Stimulated activated CD4-positive, alpha-beta T cell treated with anti-CD3 and anti-CD28 coated beads, Interleukin-4, amount 100 ng/mL, for 1 hour (primary cell): ENCODE measurements at places on chromosomes 16 and 17.

GRCh38 chr16:79800016-79800608 lies 199.6 kb upstream of the MAF start:
- no peak for DNase-seq

DNA sequence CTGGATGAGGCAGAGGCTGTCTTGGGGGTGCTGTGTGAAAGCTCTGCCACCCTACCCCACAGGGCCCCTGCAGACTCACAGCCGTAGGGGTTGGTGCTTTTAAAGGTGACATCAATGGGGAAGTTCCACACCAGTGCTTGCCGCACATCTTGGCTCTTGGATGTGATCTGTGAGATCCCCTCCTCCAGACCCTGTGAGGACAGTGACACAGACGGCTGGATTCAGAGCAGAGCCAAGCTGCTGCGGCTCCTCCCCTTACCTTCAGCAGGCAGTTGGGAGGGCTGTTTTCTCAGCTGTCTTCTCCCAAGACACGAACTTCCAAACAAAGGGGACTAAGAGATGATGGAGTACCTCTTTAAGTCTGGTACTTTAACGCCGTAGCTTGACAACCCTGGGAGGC lies 4.8 kb downstream of the B9D1 start:
- no peak for DNase-seq

- DNase-seq, result no peak
Measured at GRCh38 chr16:15054357-15055140, 1.3 kb downstream of the NTAN1 start.

- no peak for DNase-seq
Measured at GRCh38 chr17:40796846-40797245, 2.9 kb downstream of the KRT28 start.

DNA sequence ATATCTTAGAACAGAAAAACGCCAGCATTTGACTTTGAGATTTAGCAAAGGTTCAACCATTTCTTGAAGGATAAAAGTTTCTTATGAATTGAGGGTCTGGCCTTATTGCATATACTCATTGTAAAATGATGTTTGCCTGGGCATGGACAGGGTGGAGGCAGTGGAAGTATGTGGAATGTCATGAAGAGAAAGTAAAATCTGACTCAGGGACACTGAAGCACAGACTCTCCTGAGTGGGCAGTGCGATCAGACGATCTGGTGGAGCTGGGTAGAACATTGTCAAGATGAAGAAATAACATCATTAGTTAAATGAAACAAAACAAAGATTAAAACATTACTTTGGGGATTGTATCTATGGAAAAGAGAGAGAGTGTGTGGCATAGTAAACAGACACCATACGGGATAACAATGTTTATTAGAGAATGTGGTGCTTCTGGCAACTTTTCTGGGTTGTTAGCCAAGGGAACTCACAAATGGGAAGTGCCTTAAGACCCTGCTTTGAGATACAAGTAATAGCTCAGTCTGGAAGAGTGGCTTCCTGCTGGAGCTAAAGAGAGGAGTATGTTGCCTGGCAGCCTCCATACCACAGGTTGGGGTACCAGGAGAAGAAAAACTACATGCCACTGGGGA lies 4.4 kb downstream of the MAP3K3 start:
- no peak for DNase-seq

- DNase-seq, result no peak
Measured at GRCh38 chr17:37848690-37849616, 75.3 kb upstream of the TBC1D3K start.

DNA sequence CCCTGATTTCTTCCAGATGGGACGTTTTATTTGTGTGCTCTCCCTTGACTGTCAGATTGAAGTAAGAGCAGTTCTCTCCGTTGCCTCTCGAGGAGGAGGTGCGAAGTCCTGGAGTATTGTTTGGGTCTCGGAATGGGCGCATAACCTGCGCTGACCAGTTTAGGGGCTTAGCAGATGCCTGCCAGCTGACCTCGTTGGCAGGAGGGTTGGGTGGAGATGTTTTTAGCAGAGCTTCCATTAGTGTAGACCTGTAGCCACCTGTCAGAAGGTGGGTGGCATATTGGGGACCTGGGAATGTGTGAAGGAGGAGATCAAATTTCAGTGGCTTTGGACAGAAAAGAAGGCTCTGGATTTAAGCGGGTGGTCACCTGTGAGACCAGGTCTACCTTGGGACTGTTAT lies 3.6 kb downstream of the RASD1 start:
- DNase-seq, result no peak

DNA sequence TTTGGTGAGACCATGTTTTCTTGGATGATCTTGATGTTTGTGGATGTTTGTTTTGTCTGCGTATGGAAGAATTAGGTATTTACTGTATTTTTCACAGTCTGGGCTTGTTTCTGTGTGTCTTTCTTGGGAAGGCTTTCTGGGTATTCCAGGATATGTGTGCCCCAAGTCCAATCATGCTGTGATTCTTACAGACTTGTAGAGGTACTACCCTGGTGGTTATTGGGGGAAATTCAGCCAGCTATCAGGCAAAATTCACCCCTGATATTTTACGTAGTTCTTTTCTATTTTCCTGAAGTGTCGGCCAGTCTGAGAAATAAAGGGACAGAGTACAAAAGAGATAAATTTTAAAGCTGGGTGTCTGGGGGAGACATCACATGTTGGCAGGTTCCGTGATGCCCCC lies 33.4 kb upstream of the ARL4D start:
- DNase-seq, result no peak

DNA sequence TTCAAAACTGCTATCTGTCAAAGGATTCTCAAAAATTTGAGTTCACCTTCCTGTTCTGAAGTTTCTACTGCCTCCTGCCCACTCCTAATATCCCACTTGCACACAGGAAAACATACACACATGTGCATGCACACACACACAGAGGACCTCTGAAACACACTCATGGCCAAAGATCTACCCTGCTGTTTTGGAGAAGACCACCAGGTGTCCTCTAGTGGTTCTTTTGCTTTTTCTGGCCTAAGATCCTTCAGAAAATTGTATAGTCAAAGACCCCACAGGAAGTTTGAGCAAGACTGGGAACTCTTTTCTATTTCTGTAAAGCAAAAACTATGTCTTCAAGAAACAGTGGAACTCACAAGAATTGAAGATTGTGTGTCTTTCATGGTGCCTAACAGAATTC lies 90.2 kb downstream of the CDH8 start:
- no peak for DNase-seq

DNA sequence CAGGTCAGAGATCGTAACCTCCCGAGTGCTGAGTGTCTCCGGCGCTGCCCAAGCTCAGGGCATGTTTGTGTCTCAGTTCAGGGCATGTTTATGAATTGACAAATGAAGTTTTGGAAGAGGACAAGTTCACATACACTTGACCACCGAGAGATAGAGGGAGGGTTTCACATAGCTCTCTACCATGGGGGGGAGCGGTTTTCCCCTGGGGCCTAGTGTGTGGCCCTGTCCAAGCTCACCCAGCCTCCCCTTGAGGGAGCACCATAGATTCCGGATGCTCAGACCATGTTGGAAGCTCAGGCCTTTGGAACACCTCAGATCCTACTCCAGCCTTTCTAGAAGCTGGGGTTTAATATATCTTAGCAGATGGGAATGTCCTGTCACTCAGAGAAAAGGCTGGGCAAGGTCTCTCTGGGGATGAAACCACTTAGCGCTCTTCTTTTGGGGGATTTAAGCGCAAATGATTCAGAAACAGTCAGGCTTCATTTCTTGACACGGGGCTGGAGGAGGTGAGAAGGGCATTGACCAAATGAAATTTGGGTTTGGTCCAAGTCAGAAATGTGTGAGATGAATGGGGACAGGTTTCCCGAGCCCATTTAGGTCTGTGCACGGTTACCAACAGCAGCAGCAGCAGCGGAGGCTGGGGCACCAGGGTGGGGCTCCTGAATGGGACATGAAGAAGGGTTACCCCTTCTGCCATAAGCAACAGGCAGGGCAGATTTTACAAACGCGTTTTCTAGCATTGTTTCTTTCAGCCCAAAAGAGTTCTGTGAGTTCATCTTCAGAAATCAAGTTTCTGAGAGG lies 96.6 kb downstream of the METRNL start:
- no peak for DNase-seq

DNA sequence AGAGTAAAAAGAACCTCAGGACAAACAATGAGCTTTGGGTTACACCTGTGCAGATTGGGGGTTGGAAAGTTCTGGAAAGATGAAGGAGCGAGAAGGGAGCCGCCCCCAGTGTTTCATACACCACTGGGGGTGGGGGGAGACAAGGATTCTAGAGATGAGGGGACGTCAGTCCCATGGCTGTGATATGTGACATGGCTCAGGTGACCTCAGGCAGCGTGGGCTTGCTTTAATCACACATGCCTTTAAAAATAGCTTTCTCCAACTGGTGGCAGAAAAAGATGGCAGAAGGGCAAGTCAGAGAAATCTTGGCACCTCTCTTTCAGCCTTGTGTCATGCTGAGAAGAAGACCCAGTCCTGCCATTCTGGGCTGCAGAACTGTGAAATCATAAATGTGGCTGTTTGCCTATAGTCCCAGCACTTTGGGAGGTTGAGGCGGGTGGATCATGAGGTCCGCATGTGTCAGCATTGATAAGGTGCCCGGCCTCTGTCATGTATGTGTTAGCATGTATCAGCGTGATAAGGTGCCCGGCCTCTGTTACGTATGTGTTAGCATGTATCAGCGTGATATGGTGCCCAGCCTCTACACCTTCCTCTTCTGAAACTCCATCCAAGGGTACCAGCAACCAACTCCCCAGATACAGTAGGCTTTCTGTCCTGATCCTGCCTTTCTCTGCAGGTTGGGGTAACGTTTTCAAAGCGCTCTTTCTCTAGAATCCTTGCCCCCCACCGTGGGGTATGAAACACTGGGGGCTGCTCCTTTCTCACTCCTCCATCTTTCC lies 25.0 kb downstream of the WIPI1 start:
- no peak for DNase-seq

DNA sequence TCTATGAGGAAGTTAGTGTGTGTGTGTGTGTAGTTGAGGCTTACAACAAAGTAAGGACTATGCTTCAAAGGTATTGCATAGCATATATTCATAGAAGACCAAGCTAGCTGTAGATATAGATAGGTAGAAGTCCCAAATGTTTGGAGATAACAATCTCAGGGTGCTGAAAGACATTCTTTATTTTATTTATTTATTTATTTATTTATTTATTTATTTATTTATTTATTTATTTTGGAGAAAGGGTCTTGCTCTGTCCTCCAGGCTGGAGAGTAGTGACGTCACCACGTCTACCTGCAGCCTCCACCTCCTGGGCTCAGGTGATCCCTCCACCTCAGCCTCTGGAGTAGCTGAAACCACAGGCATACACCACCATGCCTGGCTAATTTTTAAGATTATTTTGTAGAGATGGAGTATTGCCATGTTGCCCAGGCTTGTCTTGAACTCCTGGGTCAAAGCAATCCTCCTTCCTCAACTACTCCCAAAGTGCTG lies 284.6 kb upstream of the KIF2B start:
- DNase-seq, result no peak

DNA sequence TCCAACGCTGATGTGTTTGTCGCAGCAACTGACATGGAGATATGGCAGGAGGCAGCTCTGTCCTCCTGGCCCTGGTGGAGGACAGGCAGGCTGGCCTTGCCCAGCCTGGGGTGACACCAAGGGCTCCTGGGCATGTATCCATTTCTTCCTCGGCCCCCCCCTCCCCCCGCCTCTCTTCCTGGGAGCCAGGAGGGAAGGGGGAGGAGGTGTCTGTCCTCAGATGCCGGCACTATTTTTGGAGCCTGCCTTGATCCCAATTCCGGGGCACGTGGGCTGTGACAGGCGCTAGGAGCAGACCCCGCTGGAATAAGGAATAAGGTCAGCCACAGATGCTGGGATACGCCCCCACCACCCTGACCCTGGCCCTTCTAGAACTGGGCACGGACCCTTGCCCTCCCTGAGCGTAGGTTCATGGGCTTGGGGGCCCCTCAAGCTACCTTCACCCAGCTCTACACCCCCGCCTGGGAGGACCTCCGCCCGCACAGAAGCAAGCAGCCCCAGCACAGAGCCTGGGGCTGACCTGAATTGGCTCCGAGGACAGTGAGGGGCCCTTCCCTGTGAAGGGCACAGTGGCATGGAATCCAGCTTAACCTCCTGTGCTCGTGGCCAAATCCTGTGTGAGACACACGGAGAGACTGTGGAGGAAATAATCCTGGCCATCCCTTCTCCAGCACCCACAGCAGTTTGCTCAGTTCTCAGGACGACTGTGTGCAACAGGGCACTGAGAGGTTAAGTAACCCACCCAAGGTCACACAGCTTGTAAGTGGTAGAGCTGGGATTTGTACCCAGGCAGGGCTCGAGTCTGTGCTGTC lies 24.1 kb downstream of the SEC14L5 start:
- DNase-seq, result no peak

DNA sequence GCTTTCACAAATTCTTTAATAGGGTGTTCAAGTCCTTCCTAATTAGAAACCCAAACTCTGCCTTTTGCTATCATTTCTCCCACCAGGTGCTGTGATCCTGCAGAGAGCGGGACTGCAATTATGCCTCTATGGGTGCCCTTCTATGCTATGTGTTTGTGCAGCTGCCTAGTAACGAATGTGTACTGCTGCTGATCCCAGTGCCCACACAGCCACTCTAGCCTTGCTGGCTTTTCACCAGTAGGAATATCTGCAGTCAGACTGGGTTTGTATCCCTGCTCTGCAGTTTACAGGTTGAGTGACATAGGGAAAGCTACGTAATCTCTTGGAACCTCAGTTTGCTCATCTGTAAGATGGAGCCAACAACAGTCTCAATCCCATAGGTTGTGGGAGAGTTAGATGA lies 179.6 kb upstream of the IRX3 start:
- DNase-seq, result no peak

- peak; percentile 7 for DNase-seq
Measured at GRCh38 chr17:7853691-7854038, 1.2 kb upstream of the TMEM88 start.

DNA sequence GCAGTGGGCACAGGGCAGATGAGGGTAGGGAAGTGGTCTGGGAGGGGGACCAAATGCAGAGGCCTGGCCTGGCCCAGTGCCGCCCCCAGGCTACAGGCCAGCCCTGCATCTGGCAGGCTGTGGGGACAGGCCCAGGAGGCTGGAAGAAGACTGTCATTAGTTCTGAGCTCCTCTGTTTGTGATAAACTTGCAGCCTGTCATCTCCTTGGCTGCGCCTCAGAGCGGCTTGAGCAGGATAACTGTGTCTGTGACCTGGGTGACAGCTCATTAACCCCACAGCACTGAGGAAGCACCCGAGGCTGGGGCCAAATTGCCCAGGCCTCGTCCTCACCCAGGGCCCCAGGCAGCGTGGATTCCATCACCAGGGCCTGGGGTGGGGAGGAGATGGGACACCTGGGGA lies 23.9 kb downstream of the ABCC3 start:
- DNase-seq, result no peak

GRCh38 chr17:79382313-79382712 lies 228.5 kb downstream of the RBFOX3 start:
- no peak for DNase-seq
